ENCODE measurements at places on chromosomes 13 and 19.

DNA sequence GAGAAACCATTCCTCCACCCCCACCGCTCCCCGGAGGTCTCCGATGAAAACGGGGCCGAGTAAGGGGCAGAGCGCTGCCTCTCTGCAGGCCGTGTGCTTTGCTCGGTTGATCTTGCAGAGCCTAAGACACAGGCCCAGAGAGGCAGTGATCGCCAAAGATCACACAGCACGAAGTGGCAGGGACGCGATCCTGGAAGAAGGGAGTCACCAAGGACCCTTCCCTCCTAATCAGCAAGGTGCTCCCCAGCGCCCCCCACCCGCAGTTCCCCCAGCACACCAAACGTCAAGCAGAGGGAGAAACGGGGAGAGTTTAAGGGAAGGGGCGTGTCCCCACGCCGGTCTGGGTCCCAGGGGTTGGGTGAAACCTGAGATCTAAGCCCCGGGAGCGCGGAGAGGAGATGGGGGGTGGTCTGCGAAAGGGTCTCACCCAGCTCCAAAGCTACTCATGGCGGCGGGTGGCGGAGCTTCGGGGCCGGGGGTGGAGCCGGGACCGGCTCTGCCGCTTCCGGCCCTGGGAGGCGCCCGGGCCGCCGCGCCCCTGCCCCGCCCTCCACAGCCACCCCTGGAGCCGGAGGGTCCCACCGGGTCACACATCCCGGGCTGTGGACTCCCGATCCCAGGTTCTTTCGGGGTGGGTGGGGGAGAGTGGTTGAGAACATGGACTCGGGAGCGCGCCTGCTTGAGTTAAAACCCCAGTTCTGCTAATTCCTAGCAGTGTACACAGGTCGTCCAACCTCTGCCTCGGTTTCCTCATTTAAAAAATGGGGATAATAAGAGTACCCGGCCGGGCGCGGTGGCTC lies at the start of gene EML2:
EML2 (minus strand) TSS at position 468 of the 800 bp plus-strand sequence; CDS start at position 447, 21 bp downstream.
- DNase-seq: peak; percentile 62

DNA sequence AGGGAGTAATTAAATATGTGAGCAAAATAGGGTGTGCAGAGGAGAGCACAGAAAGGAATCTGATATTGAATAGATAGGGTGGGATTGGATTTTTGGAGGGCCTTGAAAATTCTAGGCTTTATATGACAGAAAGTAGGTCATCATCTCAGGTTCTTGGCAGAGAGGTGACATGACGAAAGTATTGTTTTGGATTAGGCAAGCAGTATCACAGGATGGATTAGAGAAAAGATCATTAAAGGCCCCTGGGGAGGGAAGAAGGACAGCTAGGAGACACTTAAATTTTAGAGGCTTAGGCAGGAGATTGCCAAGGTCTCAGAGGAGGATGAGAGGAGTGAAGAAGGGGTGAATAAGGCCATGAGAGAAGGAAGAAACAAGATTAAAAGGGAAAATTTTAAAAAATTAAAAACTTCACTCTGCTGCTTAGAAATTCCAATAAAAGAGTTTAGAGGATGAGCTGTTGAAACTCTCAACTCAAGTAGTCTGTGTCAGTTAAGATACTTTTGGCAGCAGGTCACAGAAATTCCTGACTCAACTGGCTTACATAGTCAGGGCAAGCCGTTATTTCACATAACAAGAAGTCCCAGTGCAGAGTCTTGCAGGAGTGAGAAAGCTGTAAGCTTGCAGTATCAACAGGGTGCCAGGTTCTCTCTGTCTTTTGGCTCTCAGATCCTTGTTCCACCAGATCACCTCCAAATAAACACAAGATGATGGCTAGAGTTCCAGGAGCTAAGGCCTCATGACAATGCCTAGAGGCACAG lies 8.8 kb downstream of the GPC6 start:
- DNase-seq: no peak

DNA sequence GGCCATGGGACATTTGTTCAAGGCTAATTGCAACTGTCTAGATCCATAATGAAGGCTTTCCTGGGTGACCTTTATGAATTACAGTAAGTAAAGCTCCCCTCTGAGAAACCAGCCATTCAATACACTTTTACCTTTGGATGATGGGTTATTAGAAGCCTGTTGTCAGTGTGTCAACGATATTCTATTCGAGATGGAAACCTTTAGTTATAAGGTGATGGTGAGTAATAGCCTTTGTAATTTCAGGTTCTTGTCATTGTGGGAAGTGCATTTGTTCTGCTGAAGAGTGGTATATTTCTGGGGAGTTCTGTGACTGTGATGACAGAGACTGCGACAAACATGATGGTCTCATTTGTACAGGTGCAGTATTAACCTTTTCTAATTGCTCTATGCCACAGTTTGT lies 261.7 kb downstream of the ITGBL1 start:
- no peak for DNase-seq

GRCh38 chr13:106523576-106523975 lies 11.9 kb downstream of the EFNB2 start:
- no peak for DNase-seq

GRCh38 chr19:3760871-3761361 lies 576 bp downstream of the APBA3 start:
- no peak for DNase-seq

DNA sequence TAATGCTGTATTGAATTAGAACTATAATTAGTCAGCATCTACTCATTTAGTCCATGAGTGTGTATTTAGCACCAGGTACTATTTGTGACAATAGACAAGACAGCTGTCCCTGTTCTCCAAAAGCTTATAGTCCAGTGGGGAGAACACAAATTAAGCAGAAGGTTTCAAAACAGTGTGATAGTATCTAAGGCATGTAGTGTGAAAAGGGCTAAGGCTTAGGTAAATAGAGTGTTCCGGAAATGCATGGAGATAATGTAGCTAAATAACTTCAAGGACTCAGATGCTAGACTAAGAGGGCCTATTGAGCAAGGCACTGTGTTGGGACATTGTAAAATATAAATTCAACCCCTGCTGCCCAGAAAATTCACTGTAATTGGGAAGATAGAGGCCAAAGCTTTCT lies 144.1 kb upstream of the MIR17HG start:
- no peak for DNase-seq

- no peak for DNase-seq
Measured at GRCh38 chr13:113639616-113640262, 18.3 kb downstream of the ATP4B start.

GRCh38 chr13:53901593-53901992 lies 873.0 kb downstream of the OLFM4 start:
- DNase-seq: no peak

DNA sequence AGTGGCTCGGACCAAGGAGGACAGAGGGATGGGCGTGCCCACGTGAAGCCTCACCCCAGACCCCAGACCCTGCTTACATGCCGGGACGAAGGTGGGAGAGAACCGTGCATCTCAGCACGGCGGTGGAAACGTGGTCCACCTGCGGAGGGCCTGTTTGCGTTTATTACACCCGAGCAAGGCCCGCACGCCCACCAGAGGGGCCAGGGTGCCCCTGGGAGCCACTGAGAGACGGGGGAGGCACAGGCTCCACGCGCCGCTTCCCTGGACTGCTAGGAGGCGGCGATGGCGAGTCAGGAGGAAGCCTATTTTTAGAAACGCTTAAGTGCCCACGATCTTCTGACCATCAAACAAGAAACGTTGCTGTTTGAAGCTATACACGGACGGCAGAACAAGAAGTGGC lies 80.7 kb downstream of the ATP11A start:
- no peak for DNase-seq

GRCh38 chr19:23587546-23587945 lies 99.5 kb downstream of the ZNF675 start:
- DNase-seq: no peak

DNA sequence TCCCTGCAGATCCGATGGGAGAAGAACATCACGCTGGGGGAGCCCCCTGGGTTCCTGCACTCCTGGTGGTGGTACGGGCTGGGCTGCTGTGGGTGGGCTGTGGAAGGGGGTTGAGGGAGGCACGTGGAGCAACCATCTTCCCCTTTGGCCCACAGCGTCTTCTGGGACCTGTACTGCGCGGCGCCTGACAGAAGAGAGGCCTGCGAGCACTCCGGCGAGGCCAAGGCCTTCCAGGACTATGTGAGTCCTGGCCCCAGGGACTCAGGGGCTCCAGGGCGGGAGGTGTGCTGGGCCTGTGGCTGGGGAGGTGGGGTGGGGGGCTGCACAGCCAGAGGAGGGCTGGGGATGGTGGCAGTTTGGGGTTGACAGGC lies 8.5 kb downstream of the SSBP4 start:
- DNase-seq: no peak

- DNase-seq: peak; percentile 75
Measured at GRCh38 chr19:19554074-19555023, 16.3 kb downstream of the CILP2 start.

DNA sequence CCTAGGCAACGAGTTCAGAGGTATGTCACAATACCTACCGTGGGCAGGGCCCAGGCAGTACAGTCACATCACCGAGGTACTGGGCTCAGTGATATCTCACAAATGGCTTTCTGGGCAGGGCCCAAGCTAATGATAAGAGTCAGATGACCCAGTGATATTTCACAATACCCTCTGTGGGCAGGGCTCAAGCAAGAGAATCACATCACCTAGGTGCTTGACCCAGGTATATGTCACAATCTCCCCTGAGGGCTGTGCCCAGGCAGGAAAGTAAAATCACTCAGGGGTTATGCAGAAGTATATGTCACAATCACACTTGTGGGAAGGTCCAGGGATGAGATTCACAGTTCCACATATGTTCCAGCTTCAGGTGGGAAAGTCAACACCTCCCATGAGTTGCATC lies 45.3 kb downstream of the ZNF729 start:
- DNase-seq: no peak

GRCh38 chr13:110565296-110565695 lies 3.8 kb upstream of the RAB20 start:
- no peak for DNase-seq

GRCh38 chr13:99435998-99436397 lies 65.3 kb upstream of the TM9SF2 start:
- DNase-seq: no peak

GRCh38 chr13:59607780-59608233 lies 555.9 kb downstream of the DIAPH3 start:
- no peak for DNase-seq

DNA sequence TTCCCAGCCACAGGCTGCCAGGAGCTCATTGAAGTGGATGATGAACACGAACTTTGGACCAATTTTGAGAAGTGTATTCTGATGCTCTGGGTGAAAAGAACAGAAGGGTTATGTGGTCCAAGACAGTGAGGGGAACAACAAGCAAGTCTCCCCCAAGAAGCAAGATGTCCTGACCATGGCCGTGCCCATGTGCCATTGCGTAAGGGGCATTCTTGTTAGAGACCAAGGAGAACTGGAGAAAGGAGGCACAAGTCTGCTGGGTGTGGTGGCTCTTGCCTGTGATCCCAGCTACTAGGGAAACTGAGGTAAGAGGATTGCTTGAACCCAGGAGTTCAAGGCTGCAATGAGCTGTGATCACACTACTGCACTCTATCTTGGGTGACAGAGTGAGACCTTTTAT lies 27.0 kb upstream of the UBAC2 start:
- no peak for DNase-seq

DNA sequence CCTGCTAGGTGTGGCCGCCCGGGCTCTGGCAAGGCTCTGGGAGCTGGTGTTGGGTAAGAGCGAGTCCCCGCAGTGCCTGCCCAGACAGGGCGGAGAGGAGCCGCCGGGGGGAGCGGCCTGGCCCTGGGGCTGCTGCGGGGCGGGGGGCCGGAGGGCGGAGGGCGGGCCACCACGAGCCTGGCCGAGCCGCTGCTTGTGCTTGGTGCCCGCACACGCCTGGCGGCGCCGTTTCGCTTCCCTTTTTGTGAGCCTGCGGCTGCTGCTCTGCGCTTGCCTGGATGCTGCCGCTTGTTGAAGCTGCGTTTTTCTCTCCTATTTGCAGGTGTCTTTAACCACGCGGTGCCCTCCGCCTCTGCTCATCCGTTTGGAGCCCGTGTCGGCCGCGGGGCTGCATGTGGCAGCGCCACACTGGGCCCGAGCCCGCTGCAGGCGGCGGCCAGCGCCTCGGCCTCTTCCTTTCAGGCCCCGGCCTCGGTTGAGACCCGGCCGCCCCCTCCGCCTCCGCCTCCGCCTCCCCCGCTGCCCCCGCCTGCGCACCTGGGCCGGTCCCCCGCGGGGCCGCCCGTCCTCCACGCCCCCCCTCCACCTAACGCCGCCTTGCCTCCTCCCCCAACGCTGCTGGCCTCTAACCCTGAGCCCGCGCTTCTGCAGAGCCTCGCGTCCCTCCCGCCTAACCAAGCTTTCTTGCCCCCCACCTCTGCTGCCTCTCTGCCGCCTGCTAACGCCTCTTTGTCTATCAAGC lies 8.5 kb downstream of the PLEKHJ1 start:
- no peak for DNase-seq

DNA sequence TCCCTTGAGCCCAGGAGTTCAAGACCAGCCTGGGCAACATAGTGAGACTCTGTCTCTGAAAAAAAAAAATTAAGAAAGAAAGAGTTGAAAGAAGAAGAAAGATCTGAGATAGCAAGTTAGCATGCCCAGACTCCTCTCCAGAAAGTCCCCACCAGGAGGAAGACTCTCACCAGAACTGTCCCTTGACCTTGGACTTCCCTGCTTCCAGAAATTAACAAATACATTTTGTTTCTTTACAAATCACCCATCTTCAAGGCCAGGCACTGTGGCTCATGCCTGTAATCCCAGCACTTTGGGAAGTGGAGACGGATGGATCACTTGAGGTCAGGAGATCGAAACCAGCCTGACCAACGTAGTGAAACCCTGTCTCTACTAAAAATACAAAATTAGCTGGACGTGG lies 44.3 kb upstream of the KLF2 start:
- no peak for DNase-seq

GRCh38 chr19:1385816-1386215 lies 2.1 kb downstream of the NDUFS7 start:
- no peak for DNase-seq

GRCh38 chr19:46944918-46945628 lies 74.6 kb upstream of the NPAS1 start:
- no peak for DNase-seq

DNA sequence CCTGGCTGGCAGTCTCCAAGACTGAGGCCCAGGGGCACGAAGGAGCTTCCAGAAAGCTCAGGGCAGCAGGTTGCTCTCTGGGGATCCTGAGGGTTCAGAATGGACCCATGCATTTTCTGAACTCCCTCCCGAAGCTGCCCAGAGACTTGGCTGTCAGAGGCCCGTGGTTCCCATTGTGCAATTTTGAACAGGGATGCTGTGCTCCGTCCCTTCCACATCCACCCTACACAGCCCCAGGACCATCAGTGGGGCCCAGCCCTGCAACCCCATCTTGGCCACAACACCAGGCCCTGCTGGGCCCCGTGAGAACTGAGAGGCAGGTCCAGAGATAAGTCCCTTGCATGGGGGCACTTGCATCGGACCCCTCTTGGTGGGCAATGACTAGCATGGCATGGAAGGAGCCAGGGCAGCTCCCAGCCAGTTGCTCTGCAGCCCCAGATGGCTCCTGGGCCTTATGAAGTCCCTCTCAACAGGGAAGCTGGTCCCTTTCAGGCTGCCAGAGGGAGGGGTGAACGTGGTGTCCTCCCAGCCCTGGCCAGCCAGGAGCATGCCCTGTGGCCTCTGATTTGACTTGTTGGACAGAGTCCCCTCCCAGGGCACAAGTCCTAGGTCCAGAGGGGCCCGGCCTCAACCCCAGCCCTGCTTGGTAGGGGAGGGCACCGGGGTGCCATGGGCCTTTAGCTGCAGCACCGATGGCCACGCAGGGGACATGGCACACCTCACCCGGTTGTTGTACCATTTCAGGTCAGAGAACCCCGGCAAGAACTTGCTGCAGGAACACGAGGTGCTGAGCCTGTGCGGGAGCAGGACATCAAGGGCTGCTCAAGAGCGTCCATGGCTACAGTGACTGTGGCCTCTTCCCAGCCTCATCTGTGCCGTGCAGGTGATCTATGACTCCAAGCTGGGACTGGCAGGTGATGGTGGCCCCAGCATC lies 17.3 kb upstream of the ZNF14 start:
- DNase-seq: no peak

GRCh38 chr19:45769821-45770191 lies 754 bp upstream of the SIX5 start:
- DNase-seq: peak; percentile 59

GRCh38 chr19:19613506-19613905 lies 5.0 kb downstream of the PBX4 start:
- no peak for DNase-seq

Measured in stimulated activated CD4-positive, alpha-beta T cell treated with anti-CD3 and anti-CD28 coated beads, Interleukin-2, amount 100 ng/mL, for 24 hours (primary cell).